ENCODE measurements at places on chromosomes 12 and 14.

DNA sequence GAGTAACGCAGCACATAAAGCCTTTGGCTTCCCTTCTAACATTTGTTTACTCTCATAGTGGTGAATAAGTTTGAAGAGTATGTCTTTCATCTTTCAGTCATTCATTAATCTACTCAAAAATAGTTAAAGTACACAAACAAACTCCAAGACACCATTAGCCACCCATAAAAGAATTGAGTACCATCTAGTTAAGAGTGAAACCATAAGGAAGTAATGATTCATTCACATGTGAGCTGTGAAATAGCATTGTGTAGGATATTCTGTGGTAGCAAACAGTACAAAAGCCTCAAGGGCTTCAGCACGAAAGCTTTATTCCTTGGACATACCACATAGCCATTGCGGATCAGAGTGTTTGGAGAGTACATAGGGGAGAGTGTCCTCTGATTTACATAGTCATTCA lies 13.9 kb downstream of the SYT1 start:
- DNase-seq: no peak

GRCh38 chr12:3602488-3602887 lies 111.5 kb downstream of the PRMT8 start:
- DNase-seq: no peak

DNA sequence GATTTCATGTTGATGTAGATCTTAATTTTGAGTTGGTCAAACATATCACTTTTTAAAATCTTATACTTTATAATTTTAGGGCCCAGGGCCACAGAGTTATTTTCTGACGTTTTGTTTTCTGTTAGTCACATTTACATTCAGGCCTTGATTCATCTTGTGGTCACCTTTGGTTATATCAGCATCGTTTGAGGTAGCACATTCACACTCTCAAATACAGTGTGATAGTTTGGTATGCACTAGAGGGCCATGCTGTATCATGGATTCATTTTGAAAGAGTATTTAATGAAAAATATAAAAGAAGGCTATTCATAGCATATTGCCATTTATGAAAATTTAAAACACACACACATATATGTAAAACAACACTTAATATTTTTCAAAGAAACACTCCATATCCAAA lies 274.6 kb downstream of the RAD51B start:
- no peak for DNase-seq

DNA sequence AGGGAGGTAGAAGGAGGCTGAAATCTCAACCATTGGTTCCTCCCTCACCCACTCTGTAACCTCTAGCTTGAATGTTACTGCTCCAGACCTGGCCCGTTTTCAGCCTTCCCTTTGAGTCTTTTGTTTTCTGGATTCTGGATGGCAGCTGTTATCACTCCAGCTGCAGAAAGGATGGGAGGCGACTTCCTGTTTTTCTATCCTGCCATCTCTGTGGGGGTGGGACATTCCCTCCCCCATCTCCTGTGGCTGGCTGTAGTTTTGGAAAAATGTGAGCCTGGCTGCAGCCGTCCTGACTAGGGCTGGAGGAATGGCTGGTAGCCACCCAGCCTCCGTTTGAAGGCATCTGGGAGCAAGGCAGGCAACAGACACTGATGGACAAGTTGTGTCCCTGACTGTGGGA lies 2.9 kb upstream of the PPFIBP1 start:
- DNase-seq: no peak

DNA sequence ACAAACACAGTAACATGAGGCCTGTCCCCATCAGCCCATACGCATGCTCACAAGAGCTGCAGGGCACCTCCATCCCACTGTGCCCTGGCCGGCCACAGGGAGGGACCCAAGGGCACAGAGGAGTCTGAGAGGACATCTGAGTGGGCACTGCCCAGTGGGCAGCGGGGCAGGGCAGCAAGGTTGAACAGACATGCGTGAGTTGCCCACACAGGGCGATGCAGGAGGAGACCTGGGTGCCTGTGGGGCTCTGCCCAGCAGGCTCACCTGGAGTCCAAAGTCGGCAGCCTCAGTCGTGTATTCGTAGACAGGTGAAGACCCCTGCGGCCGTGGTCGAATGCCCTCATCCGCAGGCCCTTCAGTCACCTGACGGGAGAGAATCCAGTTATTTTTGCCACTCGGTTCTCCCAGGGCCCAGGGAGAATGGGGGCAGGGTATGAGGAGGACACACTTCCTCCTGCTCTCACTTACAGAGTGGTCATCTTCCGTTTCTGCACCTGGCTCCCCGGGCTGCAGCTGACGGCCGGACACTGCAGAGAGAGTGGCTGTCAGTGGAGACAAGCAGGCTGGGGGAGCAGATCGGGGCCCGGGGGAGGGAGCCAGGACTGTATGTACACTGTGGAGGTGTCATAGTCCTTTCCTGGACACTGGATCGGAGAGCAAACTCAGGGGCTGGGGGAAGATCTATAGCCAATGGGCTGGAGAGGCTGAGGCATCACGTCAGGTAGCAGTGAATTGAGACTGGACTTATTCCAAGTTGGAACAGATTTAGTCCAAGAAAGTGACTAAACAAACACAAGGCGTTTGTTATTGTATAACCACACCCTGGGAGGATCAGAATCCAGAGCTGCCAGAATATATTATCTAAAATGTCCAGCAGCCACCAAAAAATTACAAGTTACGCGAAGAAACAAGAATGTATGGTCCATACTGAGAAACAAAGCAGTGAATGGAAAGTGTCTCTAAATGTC lies 20.7 kb downstream of the AHNAK2 start:
- DNase-seq: no peak

DNA sequence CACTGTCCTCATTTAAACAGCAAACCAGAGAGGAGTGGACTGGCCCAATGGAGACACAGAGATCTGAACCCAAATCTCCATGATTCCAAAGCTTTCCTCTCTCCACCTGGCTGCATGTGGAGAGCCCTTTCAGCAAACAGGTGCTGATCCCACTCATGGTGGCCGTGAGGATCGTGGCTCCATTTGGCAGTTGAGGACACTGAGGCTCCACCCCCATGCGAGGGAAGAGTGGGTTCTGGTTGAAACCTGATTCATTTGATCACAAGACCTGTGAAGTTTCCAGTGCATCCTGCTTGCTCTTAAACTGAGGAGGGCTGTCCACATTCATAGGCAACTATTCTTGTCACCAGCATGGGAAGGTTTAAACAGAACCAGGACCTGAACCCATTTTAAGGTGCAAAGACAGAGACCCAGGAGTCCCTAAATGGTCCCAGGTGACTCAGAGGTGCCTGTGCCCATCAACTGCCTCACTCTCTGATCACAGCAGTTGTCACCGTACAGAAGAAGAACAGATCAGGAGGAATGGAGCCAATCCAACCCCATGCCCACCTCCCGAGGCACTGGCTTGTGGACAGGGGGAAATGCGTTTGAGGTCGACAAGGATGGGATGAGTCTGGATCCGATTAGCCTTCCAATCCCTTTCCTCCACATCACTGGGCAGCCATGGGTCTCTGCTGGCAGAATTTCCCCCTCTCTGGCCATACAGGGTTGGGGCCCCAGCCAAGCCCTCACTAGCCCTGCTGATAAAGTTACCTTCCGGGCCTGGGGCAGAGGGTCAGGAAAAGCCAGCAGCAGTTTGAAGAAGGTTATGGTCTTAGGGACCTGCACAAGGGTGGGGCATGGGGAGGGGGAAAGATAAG lies 45.5 kb upstream of the BCL11B start:
- DNase-seq: no peak

- no peak for DNase-seq
Measured at GRCh38 chr12:16473610-16474326, 126.3 kb downstream of the MGST1 start.

DNA sequence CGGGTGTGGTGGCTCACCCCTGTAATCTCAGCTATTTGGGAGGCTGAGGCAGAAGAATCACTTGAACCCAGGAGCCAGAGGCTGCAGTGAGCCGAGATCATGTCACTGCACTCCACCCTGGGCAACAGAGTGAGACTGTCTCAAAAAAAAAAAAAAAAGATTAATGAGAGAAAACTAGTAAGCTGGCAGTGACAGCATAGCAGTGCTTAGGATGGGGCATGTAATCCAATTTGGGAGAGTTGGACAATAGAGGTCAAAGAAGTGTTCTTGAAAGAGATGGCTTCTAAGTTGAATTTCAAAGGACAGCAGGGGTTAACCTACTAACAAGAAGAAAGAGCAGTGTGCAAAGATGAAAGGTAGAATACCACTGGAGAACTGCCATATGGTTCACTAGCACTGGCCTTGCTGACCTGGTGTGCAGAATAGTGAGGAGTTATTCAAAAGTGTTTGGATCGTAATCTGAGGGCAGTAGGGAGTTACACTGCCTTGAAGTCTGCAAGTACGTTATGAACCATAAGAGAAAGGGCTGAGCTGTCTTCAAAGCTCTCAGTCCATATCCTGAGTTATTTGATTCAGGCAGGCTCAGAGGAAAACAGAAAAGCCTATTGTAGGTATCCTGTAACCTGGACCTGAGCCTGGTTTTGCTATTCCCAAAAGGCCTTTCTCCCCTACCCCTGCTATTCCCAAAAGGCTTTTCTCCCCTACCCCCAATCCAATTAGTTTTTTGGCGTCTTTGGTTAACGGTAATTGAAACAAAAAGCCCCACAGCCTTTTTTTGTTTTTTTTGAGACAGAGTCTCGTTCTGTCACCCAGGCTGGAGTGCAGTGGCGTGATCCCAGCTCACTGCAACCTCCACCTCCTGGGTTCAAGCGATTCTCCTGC lies 3.4 kb downstream of the XPOT start:
- no peak for DNase-seq

DNA sequence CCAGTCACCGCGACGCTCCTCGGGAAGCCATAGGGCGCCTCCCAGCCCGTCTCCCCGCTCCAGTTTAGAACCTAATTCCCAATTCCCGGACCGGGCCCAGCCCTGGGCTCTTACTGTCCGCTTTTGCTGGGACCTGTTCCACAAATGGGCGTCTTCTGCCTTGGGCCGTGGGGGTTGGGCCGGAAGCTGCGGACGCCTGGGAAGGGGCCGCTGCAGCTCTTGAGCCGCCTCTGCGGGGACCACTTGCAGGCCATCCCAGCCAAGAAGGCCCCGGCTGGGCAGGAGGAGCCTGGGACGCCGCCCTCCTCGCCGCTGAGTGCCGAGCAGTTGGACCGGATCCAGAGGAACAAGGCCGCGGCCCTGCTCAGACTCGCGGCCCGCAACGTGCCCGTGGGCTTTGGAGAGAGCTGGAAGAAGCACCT lies 797 bp downstream of the UNG start:
- no peak for DNase-seq

DNA sequence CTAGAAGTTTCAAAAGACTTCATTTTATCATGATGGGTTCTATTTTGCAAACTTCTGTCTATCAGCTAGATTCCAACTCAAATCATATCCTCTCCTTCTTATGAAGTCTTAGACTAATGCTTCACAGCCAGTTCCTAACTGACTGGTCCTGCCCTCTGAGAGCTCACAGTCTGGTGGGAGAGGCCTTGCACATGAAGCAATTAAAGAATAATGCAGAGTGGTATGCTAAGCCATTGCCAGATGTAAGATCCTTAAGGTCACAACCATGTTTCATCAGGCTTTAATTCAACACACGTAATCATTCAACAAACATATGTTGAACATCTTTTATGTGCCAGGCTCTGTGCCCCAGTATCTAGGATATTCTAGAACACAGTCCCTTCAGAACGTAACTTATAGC lies 125.8 kb upstream of the TMPO start:
- no peak for DNase-seq

GRCh38 chr14:63432228-63432627 lies 110.9 kb downstream of the PPP2R5E start:
- DNase-seq: no peak

- DNase-seq: no peak
Measured at GRCh38 chr12:113934060-113934814, 31.9 kb downstream of the RBM19 start.

DNA sequence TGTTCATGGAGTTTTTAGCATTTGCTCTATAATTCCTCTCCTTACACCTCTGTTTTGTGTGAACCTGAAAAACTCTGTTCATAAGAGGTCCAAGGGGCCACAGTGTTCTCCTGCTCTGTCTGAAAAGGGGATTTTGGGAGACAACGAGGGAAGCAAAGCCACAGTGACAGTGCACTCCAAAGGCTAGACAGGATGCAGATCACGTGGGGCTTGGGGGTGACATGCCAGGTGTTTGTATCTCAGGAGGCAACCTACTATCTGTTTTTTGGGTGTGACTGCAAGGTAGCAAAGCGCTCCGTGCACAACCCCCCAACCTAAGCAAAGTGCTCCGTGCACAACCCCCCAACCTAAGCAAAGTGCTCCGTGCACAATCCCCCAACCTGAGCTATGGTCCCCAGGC lies 5.1 kb upstream of the CHD4 start:
- no peak for DNase-seq

- DNase-seq: no peak
Measured at GRCh38 chr12:120814203-120814902, 88.7 kb downstream of the ACADS start.

DNA sequence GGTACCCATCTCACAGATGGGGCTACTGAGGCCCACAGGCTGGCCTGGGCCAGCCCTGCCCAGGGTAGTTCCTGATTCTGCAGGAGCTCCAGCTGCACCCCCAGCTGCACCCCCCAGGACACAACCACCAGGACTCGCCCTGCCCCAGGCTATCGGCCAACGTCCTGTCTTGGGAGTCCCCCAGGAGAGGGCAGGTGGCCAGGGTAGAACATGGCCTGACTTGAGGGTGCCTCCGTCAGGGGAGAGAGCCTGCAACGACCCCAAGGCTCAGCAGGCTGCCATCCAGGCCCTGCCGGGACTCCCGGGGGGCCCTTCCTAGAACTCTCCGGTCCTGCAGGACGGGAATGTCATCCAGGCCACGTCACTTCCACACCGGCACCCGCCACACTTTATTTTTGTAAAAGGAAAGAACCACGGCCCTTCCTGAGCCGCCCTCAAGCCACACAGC lies 15.8 kb downstream of the JAG2 start:
- DNase-seq: no peak

GRCh38 chr12:68389305-68389704 lies 57.1 kb upstream of the MDM1 start:
- no peak for DNase-seq

- DNase-seq: no peak
Measured at GRCh38 chr14:54450535-54450934, 9.4 kb upstream of the CNIH1 start.

DNA sequence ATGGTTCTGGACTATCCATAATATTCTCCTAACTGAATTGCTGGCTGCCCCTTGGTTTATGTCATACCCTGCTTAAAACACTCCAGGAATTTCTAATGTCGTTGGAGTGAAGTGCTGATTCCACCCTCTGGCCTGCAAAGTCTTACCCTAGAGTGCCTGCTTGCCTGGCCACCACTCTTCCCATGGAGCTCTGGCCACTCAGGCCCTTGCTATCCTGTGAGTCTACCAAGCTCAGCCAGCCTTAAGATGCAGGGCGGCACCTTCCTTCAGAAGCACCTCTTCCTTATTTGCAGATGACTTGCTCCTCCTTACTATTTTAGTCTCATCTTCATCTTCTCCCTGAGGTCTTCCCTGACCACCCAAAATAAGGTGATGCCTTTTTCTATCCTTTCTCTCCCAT lies 35.3 kb downstream of the SLC6A15 start:
- no peak for DNase-seq

DNA sequence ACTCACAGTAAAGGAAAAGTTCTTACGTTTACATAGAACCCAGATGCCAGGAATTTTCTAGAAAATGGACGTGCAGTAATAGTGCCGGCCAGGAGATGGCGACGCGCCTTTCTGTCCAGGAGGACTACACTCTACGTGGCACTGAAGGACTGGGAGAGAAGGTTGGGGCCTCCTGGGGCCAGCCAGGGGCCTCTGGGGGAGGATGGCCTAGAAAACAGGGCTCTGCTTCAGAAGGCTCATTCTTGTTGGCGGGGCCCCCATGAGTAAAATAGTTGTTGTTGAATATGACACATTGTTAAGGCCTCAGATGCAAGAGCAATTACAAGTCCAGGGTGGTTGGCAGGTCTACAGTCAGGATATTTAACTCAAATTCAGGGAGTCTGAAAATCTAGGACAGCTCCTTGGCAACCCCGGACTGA lies 120.1 kb upstream of the MAX start:
- DNase-seq: peak; percentile 40
